Amygdala (tissue), 56 donors: ENCODE measurements at places on chromosomes 11 and 22.
A peak's percentile ranks its signal among the peaks of the same experiment; 100 is the strongest.

- no peak for DNase-seq
Measured at GRCh38 chr11:32121012-32121411, 30.1 kb downstream of the RCN1 start.

- no peak for DNase-seq
Measured at GRCh38 chr11:19614370-19614940, 98.2 kb upstream of the NAV2 start.

DNA sequence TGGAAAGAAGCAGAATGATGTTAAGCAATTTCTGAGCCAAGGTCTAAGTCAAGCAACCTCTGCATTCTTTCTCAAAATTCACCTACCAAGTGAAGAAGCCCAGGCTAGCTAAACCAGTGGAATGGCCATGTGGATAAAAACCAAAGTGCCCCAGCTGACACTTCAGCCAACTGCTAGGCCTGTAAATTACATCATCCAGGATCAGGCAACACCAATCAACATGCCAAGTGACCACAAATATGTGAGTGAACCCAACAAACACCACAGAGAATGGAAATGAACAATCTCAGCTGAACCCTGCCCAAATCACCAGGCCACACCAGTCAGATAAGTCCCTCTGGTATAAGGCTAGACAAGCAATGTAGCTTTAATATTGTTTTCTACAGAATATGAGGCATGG lies 25.1 kb upstream of the FJX1 start:
- DNase-seq, result no peak

DNA sequence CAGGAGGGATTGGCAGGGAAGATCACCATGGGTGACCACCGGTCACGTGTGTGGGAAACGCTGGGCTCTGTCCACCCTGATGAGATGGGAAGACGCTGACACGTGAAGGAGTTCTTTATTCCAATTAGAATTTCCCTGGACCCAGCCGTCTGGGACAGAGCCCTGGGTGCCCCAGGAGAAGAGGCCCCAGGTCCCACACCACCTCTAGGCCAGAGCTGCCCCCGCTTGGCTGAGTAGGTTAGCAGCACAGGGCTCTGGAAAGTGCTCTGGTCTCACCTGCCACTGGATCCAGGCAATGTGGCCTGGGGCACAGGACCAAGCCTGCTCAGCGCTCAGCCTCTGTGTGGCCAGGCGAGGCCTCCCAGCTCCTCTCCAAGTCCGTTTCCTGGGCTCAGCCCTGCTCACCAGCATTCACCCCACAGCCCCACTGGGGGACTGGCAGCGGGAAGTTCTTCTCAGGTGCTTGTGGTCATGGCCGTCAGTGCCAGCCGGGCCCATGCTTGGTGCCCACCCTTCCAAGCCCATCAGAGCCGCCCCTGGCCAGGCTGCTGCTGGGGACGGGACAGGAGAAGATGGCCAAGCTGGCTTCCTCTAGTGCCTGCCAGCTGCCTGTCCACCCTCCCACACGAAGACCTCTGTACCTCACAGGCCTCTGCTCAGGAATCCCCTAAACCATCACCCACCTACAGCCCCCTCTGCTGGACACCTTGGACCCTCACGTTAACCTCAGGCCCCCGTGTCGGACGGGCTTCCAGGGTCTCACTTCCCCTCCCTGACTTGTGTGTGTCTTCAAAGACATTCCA lies 62.5 kb upstream of the FGF3 start:
- no peak for DNase-seq

GRCh38 chr11:33941637-33942160 lies 49.8 kb upstream of the LMO2 start:
- DNase-seq, result no peak

GRCh38 chr11:46119352-46120216 lies 1.7 kb downstream of the PHF21A start:
- DNase-seq, result no peak

DNA sequence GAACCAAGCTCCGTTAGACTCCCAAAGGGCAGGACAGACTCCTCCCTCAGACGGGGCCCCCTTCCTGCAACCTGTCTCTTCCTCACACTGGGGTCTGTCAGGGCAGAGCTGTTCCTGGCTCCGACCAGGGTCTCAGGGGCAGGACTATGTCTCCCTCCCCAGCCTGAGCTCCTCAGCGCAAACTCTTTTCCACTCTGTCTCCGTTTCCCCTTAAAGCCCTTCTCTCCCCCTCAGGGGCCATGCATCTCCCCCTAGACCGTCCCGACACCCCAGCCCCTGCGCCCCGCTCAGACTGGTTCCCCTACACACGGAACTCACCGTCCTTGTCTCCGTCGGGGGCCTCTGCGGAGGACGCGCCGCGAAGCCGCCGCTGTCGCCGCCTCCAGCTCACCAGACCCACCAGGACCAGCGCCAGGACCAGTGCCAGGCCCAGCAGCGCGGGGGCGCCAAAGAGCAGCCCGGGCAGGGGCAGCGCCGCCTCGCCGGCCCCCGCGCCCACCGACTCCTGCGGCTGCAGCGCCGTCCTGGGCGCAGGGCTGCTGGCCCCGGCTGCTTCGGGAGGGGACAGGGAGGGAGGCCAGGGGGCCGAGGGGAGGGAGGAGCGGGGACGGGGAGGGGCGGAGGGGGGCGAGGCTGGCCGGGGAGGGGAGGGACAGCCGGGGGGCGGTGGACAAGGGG lies 684 bp downstream of the TNFRSF13C start:
- peak; percentile 49 for DNase-seq

DNA sequence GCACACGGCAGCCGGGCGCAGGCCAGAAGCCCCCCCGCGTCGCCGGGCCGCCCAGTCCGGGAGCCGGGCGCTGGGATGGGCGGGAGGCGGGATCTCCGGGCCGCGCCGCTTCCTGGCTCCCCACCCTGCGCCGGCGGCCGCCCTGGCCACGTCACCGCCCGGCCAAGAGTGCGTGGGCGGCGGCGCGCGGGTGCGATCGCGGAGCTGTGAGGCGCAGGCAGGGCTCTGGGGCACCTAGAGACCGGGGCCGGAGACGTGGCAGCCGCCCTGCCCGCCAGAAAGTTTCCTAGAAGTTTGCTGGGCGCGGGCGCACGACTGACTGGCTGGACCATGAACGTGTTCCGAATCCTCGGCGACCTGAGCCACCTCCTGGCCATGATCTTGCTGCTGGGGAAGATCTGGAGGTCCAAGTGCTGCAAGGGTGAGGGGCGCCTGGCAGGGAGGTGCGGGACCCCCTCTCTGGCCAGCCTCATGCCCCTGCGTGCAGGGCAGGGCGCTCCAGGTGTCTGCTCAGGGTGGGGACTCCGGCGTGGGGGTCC lies at the start of gene KDELR3:
TSS of gene KDELR3 (plus strand) at position 193 of the 539 bp plus-strand sequence. CDS start at position 331, 138 bp downstream.
- DNase-seq, result no peak

DNA sequence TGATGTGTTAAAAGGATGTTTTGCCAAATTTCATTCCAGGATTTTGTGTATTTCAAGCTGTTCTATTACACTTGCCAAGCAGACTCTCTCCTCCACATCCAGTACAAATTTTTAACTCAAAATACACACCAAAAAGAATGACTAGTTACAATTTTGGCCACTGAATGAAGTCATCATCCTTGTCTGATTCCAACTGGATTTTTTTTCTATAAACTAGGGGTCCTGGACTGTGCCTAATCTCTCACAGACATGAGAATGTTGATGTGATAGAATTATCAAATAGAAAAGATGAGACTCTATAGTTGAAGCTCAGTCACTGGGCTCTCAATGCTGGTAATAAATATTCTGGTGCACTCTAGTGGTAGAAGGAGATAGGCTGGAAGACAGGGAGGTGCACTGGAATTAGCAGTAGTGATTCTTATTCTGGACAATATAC lies 85.8 kb downstream of the FANCF start:
- peak; percentile 2 for DNase-seq

- no peak for DNase-seq
Measured at GRCh38 chr22:30866216-30866615, 102.4 kb downstream of the MORC2 start.

- peak; percentile 58 for DNase-seq
Measured at GRCh38 chr22:41197038-41197972, 7.8 kb upstream of the L3MBTL2 start.

DNA sequence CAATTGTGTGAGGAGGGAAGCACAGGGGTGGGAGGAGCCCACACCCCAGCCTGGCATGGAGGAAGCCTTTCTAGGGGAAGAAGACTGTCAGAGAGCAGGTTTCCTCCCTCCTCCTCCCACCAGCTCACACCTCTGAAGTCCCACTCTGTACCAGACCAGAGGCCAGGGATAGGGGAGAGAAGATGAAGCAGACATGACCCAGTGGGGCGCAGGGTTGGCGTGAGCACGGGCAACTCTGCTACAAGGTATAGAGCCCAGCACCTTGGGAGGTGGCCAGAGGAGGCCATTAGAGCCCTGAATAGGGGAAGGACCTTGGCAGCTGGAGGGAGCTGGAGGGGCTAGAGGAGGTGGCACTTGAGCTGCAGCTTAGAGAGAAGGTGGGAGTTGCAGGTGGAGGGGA lies 15.9 kb downstream of the SLCO2B1 start:
- DNase-seq, result no peak

- DNase-seq, result no peak
Measured at GRCh38 chr22:38984224-38984623, 2.1 kb downstream of the APOBEC3B start.

GRCh38 chr11:5441414-5441813 lies at the start of gene OR51I1:
Gene OR51I1, minus strand, starts transcription at chr11:5441514. Its CDS starts 0 bp downstream, at chr11:5441514.
- DNase-seq, result no peak

GRCh38 chr22:36385491-36386350 lies 2.0 kb downstream of the MYH9 start:
- no peak for DNase-seq

DNA sequence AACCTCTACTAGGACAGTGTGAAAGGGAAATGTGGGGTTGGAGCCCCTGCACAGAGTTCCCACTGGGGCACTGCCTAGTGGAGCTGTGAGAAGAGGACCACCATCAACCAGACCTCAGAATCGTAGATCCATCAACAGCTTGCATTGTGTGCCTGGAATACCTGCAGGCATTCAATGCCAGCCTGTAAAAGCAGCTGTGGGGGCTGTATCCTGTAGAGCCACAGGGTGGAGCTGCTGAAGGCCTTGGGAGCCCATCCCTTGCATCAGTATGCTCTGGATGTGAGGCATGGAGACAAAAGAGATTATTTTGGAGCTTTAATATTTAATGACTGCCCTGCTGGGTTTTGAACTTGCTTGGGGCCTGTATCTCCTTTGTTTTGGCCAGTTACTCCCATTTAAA lies 46.3 kb downstream of the PGR start:
- DNase-seq, result no peak

DNA sequence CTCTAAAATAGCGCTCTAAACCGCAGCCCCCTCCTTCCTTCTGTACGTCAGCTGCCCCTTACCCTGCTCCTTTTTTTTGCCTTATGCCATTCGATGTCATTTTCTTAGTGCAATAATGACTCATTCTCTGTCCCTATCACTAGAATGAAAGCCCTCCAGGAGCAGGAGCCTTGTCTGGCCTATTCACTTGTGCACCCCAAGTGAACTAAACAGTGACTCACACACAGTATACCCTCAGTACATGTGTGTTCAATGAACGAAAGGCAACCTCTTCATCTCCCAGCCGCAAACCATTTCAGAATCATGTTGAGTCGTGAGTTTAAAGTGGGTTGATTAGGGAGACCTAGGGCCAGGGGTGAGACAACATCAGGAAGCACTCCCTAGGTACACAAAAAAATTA lies 50.7 kb upstream of the SPATA19 start:
- DNase-seq, result no peak

GRCh38 chr11:119166368-119167076 lies 2.0 kb upstream of the NLRX1 start:
- DNase-seq, result no peak

GRCh38 chr22:49760630-49761571 lies 66.8 kb downstream of the BRD1 start:
- DNase-seq, result no peak

- DNase-seq, result no peak
Measured at GRCh38 chr22:48397531-48398180, 1430.0 kb downstream of the BRD1 start.

- no peak for DNase-seq
Measured at GRCh38 chr22:22092974-22093373, 110.4 kb upstream of the TOP3B start.

GRCh38 chr11:67407688-67408163 lies 3.8 kb downstream of the TBC1D10C start:
- DNase-seq, result no peak

GRCh38 chr11:101439488-101439887 lies 144.3 kb downstream of the TRPC6 start:
- DNase-seq, result no peak

- no peak for DNase-seq
Measured at GRCh38 chr11:95254716-95255115, 23.7 kb upstream of the SESN3 start.

DNA sequence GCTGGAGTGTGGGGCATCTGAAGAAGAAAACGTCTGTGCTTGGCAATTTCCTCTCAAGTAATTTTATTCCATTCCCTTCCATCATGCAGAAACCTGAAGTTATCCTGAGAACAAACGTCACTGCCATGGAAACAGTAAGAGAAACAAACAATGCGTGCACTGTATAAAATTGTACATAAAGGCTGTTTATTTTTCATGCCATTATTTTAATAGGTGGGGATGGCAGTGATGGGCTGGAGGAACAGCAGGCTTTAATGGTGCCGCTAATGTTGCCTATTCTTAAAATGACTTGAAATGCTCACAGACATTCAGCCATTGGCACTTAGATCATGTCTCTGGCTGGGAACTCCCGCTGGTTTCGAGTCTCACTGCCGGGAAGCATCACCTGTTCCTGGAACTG lies 7.5 kb upstream of the SEZ6L start:
- no peak for DNase-seq

DNA sequence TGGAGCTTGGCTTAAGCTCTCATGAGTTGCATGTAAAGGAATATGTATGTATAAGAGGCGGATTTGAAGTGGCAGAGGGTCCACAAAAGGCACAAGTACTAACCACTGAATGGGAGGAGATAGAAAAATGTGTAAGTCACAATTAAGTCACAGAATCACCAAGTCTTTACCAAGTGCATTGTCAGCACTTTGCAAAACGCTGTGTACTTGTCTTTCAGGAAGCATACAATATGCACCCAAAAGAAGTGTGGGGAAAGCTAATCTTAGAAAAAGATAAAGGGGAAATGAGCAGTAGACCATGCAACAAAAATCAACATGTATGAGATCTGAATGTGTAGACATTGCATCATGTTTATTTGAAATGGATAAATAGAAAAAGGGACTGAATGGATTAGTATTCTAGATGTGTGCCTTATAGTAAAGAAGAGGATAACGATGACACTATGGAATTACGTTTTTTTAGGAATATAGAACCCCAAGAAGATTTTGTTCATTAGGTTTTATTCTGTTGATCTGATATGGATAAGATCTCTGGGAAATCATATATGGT lies 4.5 kb downstream of the CNTF start:
- no peak for DNase-seq

DNA sequence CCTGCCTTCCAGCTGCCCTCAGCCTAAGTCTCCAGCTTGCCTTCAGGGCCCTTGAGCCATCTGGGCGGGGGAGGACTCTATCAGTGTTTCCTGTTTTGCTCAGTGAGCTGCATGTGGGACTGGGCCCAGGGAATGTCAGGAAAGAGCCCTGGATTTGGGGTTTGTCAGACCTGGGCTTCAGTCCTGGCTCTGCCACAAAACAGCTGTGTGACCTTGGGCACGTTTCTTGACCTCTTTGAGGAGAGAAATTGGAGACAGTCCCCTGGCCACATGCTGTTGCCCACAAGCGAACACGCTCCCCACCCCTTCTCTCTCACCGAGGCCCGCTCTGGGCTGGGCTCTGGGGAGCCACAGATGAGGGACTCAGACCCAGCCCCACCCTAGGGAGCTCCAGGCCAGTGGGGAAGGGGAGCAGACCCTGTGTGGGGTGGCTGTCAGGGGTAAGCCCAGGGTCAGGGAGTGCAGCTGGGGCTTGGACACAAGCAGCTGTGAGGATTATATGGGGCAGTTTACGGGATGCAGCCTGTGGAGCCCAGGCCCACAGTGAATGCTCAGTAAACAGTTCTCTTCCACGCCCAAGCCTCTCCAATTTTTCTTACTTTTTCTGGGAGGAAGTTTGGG lies 12.3 kb downstream of the MYO7A start:
- no peak for DNase-seq

GRCh38 chr11:116187026-116187425 lies 585.8 kb downstream of the BUD13 start:
- DNase-seq, result no peak
